ENCODE measurements at places on chromosomes 5 and 9.

GRCh38 chr5:73436535-73437100 lies 12.0 kb downstream of the FOXD1 start:
- DNase-seq = no peak

DNA sequence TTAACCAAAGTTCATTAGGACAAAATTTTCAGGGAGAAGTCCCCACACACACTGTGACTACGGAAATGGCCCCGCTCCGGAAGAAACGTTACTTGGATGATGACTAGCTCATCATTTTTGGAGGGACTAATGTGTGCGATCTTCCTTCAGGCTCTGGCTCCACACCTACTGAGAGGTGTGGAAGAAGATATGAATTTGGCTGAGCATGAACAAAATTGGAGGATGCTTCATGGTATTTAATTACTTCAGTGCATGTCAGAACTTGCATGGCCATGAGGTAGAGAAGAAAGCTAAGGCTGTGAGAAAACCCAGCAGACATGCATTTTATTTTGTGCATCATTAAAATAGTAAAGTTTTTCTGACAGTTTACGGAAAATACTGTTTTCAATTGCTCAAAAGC lies 202.1 kb upstream of the TLE4 start:
- no peak for DNase-seq

GRCh38 chr9:8821910-8822666 lies 1022.5 kb upstream of the DMAC1 start:
- no peak for DNase-seq

DNA sequence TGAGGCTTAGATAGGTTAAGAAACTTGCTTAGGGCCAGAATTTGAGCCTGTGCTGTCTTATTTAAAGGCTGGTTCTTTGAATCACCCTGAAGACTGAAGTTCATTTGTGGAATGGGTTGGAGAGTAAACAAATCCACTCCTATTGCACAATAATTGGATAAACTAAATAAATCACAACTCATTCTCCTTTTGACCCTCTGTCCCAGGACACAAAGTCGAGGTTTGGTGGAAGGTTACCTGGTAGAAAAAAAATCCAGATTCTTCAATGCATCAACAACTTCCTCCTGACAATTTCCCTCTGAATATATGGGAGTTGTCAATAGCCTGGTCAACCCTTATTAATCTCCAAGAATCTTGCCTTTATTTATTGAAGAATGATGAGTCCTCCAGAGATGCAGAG lies 28.9 kb downstream of the TBC1D2 start:
- no peak for DNase-seq

DNA sequence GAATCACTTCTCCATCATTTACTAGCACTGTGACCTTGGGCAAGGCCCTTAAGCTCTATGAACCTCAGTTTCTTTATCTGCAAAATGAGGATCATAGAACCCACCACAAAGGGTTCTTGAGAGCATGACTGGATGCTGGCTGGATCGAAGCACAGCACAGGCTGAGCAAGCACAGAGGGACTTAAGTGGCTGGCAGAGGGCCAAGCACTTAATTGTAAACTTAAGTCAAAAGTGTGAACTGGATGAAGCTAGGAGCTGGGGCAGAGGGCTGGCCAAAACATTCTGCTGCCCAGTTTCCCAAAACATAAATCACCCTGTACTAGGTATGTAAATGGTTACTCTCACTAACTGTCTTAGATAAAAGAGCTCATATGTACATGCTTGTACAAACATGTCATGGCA lies 112.3 kb upstream of the WWC1 start:
- no peak for DNase-seq

GRCh38 chr9:137402746-137403145 lies 20.2 kb downstream of the EXD3 start:
- DNase-seq = no peak

DNA sequence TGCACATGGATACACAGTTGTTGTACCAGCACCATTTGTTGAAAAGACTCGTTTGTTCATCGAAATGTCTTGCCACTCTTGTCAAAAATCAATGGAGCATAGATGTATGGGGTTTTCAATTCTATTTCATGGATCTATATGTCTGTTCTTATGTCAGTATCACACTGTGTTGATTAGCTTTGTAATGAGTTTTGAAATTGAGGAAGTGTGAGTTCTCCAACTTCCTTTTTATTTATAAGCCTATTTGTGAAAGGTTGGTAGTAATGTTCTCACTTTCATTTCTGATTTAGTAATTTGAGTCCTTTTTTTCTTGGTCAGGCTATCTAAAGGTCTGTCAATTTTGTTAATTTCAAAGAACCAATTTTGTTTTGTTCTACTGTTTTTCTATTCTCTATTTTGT lies 26.1 kb downstream of the ZNF510 start:
- no peak for DNase-seq

DNA sequence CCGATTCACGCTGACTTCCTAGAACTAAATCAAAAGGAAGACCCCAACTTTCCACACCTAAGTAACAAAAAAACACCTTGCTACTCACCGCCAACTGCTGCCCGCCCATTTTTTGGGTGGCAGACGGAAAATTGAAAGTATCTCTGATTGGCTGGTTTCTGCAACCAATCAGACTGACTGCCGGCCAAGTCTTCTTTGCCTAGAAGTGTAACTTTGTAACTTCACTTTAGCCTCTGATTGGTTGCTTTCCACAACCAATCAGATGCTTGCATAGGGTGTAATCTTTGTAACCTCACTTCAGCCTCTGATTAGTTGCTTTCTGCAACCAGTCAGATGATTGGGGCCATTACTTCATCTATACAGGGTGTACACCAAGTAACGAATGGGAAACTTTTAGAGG lies 42.6 kb upstream of the ANKH start:
- DNase-seq = no peak

- DNase-seq = peak; percentile 88
Measured at GRCh38 chr9:124309667-124310084, 51.9 kb downstream of the NEK6 start.

- DNase-seq = no peak
Measured at GRCh38 chr5:124034963-124035362, 523.0 kb downstream of the CSNK1G3 start.

- no peak for DNase-seq
Measured at GRCh38 chr5:39998518-39998917, 573.7 kb upstream of the DAB2 start.

- DNase-seq = no peak
Measured at GRCh38 chr5:67997148-67997547, 218.4 kb upstream of the PIK3R1 start.

GRCh38 chr5:14153932-14154731 lies 11.0 kb downstream of the TRIO start:
- DNase-seq = no peak

DNA sequence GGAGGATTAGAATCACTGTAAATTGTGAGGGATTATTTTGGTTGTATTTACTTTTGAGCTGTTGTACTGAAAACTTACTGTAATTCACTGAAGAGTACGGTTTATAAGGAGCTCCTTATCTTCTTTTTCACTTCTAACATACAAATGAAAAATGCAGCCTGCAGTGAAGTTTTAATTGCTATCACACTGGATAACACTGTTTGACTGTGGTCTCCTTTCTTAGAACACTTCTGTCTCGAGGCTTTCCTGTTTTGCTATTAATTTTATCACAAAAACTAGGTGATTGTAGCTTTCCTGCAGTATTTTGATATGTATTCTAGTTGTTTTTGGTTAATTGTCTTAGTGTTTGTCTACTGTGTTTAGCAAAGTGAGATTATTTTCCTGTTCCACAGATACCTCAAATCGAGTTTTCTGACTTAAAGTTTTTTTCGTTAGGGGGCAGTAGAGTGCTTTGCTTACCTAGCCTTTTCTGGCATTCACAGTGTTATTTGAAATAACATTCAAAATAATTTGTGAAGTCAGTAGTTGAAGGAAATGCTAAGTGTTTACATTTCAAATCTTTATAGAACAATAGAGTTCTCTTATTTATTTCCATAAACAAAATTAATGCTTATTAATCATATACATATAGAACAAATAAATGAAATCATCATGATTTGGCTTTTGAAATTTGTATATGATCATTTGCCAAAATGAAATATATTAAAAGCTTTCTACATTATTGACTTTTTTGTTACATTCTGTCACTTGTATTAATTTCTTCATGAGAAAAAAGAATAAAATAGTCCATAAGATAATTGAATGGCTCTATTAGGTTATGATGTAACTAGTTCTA lies 52.9 kb downstream of the COMMD10 start:
- no peak for DNase-seq

GRCh38 chr5:14560091-14560595 lies 21.4 kb upstream of the OTULINL start:
- no peak for DNase-seq

GRCh38 chr5:1732238-1732941 lies 67.2 kb downstream of the MRPL36 start:
- DNase-seq = peak; percentile 53

GRCh38 chr5:10734832-10735523 lies 26.1 kb downstream of the DAP start:
- DNase-seq = no peak

- DNase-seq = no peak
Measured at GRCh38 chr9:137058521-137059234, 4.8 kb upstream of the ENTPD2 start.

DNA sequence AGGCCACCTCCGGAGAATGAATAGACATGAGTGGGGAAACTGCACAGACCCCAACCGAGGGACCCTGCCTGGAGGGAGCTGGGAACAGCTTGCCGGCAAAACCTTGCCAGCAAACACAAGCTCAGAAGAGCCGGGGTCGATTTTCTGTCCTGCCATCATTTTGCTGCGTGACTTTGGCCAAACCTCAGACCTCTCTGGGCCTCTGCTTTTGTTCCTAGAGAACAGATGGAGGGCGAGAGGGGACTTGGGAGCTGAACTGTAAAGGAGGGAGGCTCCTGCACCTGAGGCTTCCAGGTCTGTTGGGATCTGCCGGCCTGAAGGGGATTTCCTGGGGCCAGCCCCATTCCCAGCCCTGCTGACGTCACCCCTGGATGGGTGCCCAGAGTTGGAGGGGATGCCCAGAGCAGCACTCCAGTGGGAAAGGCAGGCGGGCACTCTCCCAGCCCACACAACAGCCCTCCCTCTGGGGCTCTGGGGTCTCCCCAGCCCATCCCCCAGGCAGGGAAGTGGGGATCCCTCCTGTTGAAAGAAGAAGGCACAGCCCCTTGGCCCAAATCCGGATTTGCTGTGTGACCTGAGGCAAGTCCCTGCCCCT lies 40.4 kb upstream of the SYNPO start:
- DNase-seq = peak; percentile 97

GRCh38 chr5:116626272-116626723 lies 51.7 kb upstream of the SEMA6A start:
- DNase-seq = no peak

- no peak for DNase-seq
Measured at GRCh38 chr9:1222511-1222910, 172.4 kb downstream of the DMRT2 start.

DNA sequence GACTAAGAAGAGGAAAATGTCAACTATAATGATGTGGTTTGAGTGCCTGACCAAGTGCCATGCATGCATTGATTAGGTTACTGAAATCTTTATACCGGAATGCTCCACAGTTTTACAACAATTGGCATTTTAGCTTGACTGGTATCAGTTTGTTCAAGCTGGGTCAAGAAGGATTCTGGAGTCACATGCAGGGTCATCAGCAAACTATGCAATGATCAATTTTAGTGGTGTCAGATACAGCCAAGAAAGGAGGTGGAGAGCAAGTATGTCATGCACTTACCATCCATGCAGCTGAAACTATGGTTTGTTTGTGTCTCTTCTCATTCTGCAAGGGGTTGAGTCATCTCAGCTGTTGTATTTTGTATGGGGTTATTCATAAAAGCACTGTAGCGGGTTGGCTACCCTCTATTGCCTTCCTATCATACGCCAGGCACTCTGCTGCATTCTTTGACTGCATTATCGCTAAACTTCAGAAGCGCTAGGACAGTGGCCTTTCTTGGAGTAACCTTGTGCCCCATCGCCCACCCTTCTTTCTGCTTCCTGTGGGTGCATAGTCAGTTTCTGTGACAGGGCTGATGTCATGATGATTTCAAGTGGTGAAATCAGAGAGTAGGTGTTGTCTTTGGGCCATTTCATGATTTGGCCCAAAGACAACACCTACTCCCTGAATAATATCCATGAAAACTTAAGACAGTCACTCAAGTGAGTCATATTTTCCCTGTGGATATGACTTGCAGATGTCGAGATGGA lies 145.4 kb downstream of the MTX3 start:
- no peak for DNase-seq

GRCh38 chr5:128682669-128683068 lies 144.6 kb upstream of the FBN2 start:
- DNase-seq = no peak

DNA sequence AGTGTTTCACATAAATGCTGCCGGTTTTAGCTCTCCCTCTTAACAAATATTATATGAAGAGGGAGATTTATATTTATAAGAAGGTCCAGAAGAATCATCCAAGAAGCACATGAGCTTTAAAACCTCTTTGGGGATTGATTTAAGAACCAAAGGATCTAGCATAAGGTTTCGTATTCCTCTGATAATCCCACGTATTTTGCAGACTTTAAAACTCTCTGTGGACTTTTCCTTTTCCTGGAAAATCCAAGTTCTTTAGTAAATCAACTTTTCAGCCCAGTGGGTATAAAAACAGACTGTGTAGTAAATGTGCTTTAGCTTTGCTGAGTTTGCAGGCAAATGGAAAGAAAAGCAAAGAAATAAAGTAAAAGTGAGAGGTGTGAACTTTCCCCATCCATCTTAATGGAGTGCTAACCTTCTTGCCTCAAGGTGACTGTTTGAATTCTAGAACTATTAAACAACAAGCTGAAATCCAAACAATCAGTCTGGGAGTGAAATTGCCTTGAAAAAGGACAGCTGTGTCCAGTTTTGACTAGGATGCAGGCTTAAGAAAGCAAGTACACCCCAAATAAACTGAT lies 363.4 kb upstream of the SLC24A2 start:
- DNase-seq = no peak

GRCh38 chr9:81851340-81851739 lies 76.9 kb upstream of the SPATA31D4 start:
- no peak for DNase-seq

GRCh38 chr5:136399527-136399926 lies 34.2 kb upstream of the TRPC7 start:
- no peak for DNase-seq

DNA sequence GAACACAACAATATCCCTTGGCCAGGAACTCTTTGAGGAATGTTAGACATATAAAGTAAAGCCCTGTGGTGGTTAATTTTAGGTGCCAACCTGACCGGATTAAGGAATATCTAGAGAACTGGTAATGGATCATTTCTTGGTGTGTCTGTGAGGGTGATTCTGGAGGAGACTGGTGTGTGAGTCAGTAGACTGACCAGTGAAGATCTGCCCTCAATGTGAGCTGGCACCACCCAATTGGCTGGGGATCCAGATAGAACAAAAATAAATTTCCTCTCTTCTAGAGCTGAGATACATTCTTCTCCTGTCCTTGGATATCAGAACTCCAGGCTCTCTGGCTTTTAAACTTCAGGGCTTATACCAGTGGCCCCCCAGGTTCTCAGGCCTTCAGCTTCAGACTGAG lies 56.2 kb upstream of the TNPO1 start:
- no peak for DNase-seq

GRCh38 chr5:178123094-178123965 lies 7.5 kb upstream of the RMND5B start:
- peak; percentile 61 for DNase-seq

- no peak for DNase-seq
Measured at GRCh38 chr9:8254541-8254940, 455.0 kb upstream of the DMAC1 start.

GRCh38 chr9:12790883-12791282 lies 16.1 kb downstream of the LURAP1L start:
- no peak for DNase-seq

- DNase-seq = no peak
Measured at GRCh38 chr9:21804331-21804730, 1.9 kb downstream of the MTAP start.

GRCh38 chr5:147520450-147520849 lies 10.6 kb upstream of the DPYSL3 start:
- DNase-seq = no peak
